ENCODE measurements at places on chromosomes 5 and 9. TPM values are rescaled to one million over a fixed set of nuclear protein-coding genes. Genes with fewer than 3 reads are reported as not detected.

CDKN2B-AS1 gene
- total RNA-seq: 1.4 TPM

CRB2 gene
- total RNA-seq: not detected

PCA3 gene
- 2.2 TPM for total RNA-seq

FBP1 gene
- total RNA-seq: 13.2 TPM

RFESD gene
- total RNA-seq: 1.2 TPM

PCDHGB5 gene
- total RNA-seq: 13.4 TPM

PCDHA3 gene
- total RNA-seq: 0.14 TPM

KIF4B gene
- 0.29 TPM for total RNA-seq

GPR150 gene
- 0.29 TPM for total RNA-seq

MTRR gene
- total RNA-seq: 60.6 TPM

CD72 gene
- not detected for total RNA-seq

TICAM2 gene
- 3.4 TPM for total RNA-seq

SH3GL2 gene
- total RNA-seq: 0.13 TPM

GABRA1 gene
- not detected for total RNA-seq
